ENCODE measurements at places on chromosomes 11 and 22.

GRCh38 chr11:62116451-62116850 is 7.4 kb upstream of the INCENP start:
- DNase-seq: no peak

- no peak for DNase-seq
Observed at GRCh38 chr11:60130496-60130895, 42.0 kb downstream of the MS4A2 start.

GRCh38 chr22:37274380-37274862 is 7.9 kb upstream of the CYTH4 start:
- no peak for DNase-seq

DNA sequence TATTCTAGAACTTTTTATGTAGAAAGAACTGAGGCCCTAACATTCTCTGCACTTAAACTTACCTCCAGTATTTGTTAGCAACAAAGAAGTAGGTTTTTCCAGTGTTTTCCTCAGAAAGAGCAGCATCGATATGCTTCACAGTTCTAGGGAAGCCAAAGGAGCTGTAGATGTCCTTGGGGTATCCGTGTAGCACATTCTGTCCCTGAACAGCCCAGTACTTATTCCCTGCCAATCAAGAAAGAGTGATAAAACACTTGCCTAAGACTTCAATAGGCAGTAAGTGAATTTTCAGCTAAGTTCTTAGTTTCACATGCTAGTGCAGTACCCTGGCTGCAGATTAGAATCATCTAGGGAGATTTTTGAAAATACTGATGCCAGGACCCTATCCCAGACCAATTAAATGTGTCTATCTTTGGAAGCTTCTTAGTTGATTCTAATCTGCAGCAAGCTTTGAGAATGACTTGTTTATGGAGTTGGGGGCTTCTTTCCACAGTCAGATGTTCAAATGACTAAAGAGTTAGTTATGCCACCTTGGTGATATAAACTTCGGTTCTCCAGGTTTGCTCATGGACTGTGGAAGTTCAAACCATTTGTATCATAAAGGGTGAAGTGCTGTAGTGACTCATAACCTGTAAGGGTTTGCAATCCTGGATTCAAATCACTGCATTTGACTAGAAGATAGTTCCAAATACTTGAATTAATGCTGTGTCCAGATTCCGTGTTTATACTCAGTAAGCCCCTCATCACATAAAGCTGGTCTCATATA is 6.5 kb downstream of the MMP1 start:
- no peak for DNase-seq

- no peak for DNase-seq
Observed at GRCh38 chr11:122202161-122202950, 86.3 kb upstream of the BLID start.

DNA sequence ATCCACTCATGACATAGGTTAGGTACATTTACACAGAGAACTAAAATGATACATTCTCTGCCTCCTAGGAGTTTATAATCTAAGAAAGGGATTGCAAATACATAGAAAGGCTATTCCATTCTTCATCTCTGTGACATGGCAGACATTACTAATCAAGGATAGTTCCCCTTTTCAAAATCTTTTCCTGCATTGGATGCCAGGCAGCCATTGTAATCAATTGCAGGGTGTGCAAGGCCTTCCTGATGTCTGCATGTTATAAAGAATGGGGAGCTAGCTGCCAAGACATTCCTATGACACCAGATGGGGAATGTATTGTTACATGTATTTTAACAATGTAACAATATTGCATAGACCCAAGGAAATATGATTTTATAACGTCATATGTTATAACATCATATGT is 82.0 kb downstream of the KIRREL3 start:
- DNase-seq: no peak

DNA sequence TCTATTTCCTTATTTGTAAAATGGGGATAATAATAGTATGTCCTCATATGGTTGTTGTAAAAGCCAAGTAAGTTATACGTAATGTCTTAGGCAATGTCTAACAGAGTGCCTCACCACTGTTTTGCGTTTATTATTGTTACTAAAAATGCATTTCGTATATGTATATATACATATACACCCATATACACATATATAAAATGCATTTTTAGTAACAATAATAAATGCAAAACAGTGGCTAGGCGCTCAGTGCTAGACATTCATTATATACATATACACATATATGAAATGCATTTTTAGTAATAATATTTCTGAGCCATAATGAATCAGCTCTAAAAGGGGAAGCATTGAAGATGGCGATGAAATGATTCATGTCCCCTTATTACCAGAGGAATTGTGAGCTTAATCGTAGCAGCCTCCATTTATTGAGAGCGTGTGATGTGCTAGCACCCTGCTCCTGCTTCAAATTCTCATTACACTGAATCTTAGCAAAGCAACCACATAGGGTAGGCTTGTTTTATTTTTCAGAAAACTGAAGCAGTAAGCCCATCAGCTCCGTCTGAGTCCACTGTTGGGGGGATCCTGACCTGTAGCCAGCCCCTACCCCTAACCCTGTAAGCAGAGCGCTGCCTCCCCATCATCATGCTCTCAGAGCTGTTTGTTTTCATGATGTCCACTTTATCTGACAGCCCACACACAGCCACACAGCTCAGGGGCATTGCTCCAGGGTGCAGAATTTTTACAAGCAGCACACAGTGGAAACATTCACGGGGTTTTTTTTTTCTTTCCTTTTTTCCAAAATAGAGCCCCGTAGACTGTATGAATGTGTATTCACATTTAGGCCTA is 97.1 kb upstream of the NAV2 start:
- no peak for DNase-seq

DNA sequence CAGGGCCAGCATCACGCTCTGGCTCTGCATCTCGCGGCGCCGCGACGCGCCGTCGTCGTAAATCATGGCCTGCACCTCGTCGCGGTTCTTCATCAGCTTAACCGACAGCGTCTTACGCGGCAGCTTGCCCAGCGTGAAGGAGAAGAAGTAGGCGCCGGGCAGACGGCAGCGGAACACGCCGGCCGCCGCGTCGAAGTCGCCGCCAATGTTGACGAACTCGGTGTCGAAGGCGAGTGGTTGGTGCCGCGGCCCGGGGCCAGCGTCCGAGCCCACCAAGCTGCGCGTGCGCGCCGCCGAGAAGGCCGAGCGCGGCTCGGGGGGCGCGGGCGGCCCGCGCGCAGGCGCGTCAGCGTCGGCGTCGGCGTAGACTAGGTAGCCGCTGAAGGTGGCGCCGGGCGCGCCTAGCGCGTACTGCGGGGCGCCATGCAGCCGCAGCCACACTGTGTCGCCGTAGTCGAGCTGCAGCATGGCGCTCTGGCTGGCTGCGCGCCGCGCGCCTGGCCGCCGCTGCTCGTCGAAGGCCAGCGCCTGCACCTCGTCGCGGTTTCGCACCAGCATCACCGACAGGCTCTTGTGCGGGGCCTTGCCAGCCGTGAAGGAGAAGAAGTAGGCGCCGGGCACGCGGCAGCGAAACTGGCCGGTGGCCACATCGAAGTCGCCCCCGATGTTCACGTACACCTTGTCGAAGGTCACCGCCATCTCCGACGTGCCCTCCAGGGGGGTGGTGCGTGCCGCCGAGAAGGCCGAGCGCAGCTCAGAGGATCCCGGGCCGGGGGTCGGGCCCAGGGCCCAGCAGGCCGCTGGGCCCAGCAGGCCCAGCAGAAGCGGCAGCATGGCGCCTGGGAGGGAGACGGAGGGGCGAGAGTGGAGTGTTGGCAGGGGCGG is 3.7 kb downstream of the FAM180B start:
- no peak for DNase-seq

- DNase-seq: no peak
Observed at GRCh38 chr22:45430871-45431270, 17.4 kb downstream of the RIBC2 start.

- no peak for DNase-seq
Observed at GRCh38 chr11:130223291-130223971, 63.8 kb downstream of the ST14 start.

- DNase-seq: no peak
Observed at GRCh38 chr11:79403839-79404238, 37.0 kb downstream of the TENM4 start.
